Activated CD4-positive, alpha-beta T cell treated with anti-CD3 and anti-CD28 coated beads, Interleukin-2, amount 50 U/mL, for 4 hours (primary cell): ENCODE measurements at places on chromosomes 2 and 18.

DNA sequence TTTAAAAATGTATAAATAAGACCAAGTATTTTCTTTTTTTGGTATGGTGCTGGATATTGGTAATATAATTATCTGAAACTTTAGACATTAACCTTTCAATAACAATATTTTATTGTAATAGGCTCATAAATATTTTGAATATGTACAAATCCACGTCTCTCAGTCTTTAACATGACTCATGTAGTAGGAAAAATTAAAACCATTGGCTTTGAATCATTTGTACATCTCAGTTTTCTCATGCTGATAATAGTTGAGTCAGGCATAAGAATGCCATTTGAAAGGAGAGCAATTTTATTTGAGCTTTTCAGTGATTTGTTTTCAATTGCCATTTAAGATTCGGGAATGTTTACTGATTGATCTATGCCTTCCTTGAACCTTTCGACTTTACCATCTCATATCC is 364.8 kb downstream of the TGIF1 start:
- DNase-seq = no peak

DNA sequence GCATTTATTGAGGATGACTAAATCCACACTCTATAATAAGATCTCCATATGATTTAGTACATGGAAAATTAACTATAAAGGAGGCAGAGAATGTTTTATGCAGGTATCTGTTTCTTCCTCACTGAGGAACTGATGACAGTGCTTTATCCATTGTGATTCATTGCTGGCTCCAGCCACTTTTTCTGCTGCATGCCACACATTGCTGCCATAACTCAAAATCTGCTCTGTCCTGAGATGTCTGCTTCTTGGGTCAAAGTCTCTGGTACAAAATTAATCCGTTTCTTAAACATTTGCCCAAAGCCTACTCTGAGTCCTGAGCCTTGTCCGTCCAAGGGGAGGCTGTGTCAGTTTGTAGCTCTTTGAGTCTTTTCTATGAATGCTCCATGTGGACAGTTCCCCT is 15.5 kb upstream of the ARHGAP28 start:
- DNase-seq = no peak

DNA sequence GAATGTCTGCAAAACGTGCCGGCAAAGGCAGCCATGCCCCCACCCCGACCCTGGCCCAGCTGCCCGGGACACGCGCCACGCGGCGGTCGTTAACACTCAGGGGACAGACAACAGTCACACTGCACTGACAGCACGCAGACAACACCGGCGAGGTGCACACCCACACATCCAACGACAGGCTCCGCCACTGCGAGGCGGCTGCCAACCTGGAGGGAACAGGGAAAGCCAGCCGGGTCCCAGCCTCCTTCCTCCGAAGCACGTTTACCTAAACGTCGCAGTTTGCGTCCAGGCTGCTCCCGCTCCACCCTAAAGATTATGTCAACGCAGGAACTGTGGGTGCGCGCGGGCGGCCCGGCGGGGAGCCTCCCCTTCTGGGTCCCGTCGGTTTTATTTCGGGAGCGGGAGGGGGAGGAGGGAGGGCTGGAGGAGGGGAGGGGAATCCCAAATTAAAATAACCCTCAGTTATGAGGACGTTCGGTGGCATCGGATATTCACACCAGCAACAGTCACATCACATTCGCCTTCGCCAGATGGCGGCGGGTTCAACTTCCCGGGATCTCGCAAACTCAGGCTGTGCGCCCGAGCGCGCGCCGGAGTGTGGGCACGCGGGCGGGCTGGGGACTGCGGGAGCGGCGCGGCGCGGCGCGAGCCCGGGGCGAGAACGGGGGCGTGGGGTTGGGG is 644 bp downstream of the PTGR3 start:
- peak; percentile 46 for DNase-seq

GRCh38 chr2:6835467-6835866 is 30.2 kb downstream of the CMPK2 start:
- no peak for DNase-seq

DNA sequence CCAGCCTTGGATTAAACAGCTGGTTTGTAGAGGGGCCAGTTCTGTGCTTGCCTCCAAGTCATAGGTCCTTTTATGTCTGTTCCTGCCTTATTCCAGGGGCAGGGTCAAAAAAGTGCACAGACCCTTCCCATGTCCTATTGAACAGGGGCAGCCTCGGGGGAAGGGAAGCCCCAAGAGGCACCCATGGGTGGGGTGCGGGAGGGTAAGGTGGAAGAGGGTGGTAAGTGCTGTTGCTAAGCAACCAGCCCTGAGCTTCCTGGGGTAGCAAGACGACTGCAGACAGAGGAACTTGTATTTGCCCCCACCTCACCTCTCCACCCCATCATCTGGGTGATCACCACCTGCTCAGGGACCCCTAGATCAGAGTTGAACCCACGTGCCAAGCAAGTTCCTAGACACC is 7.7 kb downstream of the DNMT3A start:
- DNase-seq = no peak

DNA sequence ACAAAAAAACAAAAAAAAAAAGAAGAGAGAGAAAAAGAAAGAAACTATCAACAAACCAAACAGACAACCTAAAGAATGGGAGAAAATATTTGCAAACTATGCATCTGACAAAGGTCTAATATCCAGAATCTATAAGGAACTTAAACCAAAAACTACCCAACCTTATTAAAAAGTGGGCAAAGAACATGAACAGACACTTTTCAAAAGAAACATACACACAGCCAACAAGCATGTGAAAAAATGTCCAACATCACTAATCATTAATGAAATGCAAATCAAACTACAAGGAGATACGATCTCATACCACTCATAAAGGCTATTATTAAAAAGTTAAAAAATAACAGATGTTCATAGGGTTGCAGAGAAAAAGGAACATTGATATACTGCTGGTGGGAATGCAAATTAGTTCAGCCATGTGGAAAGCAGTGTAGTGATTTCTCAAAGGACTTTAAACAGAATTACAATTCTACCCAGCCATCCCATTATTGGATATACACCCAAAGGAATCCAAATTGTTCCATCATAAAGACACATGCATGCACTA is 7.2 kb upstream of the POLE4 start:
- no peak for DNase-seq

- DNase-seq = no peak
Measured at GRCh38 chr2:207601774-207602173, 23.4 kb downstream of the METTL21A start.

- peak; percentile 57 for DNase-seq
Measured at GRCh38 chr2:208040199-208041171, 15.2 kb upstream of the PLEKHM3 start.

GRCh38 chr18:72899338-72899737 is 31.6 kb upstream of the NETO1 start:
- no peak for DNase-seq

DNA sequence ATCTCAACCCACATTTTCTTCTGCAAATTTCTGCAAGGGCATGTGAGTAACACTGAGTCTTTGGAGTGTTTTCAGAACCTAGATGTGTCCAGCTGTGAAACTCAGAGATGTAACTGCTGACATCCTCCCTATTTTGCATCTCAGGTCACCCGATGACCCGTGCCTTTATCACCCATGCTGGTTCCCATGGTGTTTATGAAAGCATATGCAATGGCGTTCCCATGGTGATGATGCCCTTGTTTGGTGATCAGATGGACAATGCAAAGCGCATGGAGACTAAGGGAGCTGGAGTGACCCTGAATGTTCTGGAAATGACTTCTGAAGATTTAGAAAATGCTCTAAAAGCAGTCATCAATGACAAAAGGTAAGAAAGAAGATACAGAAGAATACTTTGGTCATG is 8.0 kb downstream of the UGT1A1 start:
- no peak for DNase-seq

- no peak for DNase-seq
Measured at GRCh38 chr2:55511508-55512124, 7.9 kb upstream of the CFAP36 start.
